Uterus (tissue), 4 donors: ENCODE measurements at places on chromosomes 4 and X. TPM values are rescaled to one million over a fixed set of nuclear protein-coding genes. Genes with fewer than 3 reads are reported as not detected.

The NAP1L2 gene
- 9.3 TPM for total RNA-seq

- DNase-seq, result no peak
These were observed 112.9 kb downstream of the PTPN13 start for GRCh38 chr4:86706923-86707597.

The NWD2 gene
- total RNA-seq, result not detected

DNA sequence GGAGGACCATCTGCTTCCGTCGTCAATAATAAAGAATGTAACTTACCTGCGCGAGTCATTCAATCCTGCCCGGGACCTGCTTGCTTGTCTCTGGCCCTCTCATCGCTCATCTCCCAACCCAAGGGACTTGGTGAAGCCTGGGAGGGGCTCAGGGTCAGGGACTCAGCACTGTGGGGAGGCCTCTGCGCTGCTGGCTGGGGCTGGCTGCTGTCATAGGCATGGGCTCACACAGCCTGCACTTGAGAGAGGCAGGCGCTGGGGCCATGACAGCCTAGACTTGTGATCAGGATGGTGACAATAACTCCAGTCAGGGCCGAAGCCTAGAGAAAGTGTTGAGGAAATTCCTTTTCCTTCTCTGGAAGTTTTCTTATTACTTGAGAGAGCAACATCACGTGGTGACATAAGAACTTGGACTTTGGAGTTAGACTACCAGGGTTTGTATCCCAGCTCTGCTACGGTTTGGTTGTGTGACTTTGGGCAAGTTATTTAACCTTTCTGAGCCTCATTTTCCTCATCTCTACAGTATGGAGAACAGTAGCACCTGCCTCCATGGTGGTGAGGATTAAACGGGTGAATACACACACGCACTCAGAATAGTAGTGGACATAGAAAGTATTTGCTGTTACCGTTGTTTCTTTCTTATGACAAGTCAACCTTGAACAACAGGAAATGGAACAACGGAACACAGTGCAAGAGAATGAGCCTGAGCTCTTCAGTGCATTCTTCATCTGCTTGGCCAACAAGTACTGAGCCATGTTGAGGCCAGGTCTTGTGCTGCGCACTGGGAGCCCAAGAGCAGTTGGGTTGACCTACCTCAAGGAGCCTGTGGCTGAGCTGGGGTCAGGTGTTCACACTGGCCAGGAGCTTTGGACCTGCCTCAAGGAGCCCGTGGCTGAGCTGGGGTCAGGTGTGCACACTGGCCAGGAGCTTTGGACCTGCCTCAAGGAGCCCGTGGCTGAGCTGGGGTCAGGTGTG, 60.5 kb downstream of the TBC1D14 start:
- no peak for DNase-seq

- DNase-seq, result no peak
These were observed 22.0 kb upstream of the RNF4 start for GRCh38 chr4:2446656-2447564.

The PABPC5 gene
- total RNA-seq, result 0.77 TPM

The UGDH gene
- total RNA-seq, result 57.3 TPM

The SOWAHB gene
- 3.3 TPM for total RNA-seq

GRCh38 chr4:137700072-137700471, 167.8 kb upstream of the PCDH18 start:
- DNase-seq, result no peak

DNA sequence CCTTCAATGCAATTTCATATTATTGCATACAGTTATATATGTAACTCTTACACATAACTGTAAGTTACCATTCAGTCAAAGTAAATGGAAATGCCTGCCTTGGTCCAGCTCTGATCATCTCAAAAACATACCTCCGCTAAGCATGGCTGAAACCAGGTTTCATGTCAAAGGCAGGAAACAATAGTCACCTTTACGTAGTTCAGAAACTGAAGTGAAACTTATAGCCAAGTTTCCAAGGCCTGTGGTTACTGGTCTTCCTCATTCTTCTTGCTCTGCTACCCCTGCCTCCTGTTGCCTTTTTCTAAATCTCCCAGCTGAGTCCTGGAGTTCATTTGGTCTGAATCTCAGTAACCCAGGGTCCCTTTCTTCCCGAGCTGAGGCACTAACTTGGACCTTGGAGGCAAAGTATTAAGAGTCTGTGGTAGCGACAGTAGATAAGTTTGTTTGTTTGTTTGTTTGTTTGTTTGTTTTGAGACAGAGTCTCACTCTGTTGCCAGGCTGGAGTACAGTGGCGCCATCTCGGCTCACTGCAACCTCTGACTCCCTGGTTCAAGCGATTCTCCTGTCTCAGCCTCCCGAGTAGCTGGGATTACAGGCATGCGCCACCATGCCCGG, 30.8 kb downstream of the DAPP1 start:
- DNase-seq, result no peak
